ENCODE measurements at places on chromosomes 5 and 9.

- DNase-seq = no peak
These were observed 141.7 kb upstream of the PRLR start for GRCh38 chr5:35371951-35372426.

- DNase-seq = no peak
These were observed 100.9 kb upstream of the MAP1B start for GRCh38 chr5:72006361-72006760.

DNA sequence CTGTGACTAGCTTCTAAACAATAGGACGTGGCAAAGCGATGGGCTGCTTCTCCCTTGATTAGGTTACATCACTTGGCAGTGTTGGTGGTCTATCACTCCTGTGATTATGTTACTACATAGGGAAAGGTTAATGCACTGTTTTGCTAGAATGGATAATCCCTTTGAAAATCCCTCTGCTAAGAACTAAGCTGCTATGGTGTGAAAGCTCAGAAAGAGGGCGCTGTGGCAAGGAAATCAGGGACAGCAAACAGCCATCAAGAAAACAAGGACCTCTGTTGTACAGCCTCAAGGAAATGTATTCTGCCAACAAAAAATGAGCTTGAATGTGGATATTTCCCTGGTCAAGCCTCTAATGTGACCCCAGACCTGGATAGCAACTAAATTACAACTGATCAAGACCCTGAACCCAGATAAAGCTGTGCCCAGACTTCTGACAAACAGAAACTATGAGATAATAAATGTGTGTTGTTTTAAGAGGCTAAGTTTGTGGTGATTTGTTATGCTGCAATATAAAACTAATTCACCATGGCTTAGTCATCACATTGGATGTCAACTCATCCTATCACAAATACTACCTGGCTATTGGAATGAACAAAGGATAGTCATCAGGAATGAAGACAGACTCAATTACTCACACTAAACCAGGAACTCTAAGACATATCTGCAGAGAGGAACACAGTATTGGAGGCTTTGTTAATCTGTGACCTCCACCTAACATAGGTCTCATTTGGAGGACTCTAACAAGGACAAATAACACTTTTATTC is 1215.9 kb downstream of the EFNA5 start:
- peak; percentile 18 for DNase-seq

GRCh38 chr9:136711751-136712689 is at the start of gene DIPK1B:
Gene DIPK1B (plus strand): TSS chr9:136712572. CDS start chr9:136712666, 94 bp downstream.
- DNase-seq = no peak

DNA sequence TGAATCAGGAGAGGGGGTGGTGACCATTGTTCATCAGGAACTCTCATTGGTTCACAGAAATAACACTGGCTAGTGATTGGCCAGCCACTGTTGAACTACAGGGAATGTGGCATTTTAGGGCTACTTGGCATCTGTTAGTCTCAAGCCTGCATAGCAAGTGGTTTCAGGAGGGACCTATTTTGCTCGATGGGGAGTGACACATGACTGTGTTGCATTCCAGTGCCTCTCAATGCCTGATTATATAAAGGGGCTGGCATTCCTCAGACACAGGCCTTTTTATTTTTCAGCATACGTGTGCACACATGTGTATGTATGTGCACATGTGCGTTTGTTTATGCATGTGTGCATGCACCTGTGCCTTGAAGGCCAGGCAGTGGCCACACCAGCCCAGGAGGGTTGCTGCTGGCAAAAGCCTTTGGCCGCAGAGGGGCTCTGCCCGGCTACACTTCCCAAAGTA is 23.2 kb downstream of the FGD3 start:
- DNase-seq = peak; percentile 27

- DNase-seq = no peak
These were observed 16.0 kb downstream of the GPSM1 start for GRCh38 chr9:136343121-136343883.

- no peak for DNase-seq
These were observed 145.8 kb upstream of the SLC30A5 start for GRCh38 chr5:68947986-68948385.

Data from astrocyte of the cerebellum (primary cell).